Prostate gland (tissue), 2 donors: ENCODE measurements at places on chromosomes 3 and 15.
A peak's percentile ranks its signal among the peaks of the same experiment; 100 is the strongest.

GRCh38 chr3:42159706-42160472 is 68.7 kb downstream of the TRAK1 start:
- DNase-seq = peak; percentile 58

DNA sequence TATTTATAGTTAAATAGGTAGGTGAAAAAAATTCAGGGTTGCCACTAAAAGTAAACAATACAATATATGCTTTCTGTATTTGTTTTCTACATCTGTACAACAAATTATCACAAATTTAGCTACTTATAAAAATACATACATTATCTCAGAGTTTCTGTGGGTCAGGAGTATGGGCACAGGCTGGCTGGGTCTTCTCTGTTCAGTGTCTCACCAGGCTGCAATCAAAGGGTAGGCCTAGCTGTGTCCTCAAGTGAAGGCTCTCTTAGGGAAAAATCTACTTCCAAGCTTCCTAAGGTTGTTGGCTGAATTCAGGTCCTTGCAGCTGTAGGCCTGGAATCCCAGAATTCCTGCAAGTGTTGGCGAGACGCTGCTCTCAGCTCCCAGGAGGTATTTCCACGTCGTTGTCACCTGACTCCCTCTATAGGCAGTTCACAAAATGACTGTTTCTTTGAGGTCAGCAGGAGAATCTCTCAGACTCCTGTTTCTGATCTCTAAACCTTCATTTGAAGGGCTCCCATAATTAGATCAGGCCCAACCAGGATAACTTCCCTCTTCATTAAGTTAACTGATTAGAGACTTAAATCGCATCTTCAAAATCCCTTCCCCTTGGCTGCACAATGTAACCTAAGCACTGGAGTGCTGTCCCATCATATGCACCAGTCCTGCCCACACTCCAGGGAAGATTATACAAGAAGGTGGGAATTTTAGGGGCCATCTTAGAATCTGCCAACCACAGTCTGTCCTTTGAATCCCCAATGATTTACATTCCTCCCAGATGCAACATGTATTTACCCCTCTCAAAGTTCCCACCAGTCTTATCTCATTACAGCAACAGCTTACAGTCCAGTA is 296.6 kb downstream of the SUCLG2 start:
- no peak for DNase-seq

GRCh38 chr15:100914876-100915275 is 4.3 kb upstream of the LRRK1 start:
- DNase-seq = no peak

- DNase-seq = peak; percentile 80
Observed at GRCh38 chr15:31387479-31388118, 61.0 kb downstream of the KLF13 start.

DNA sequence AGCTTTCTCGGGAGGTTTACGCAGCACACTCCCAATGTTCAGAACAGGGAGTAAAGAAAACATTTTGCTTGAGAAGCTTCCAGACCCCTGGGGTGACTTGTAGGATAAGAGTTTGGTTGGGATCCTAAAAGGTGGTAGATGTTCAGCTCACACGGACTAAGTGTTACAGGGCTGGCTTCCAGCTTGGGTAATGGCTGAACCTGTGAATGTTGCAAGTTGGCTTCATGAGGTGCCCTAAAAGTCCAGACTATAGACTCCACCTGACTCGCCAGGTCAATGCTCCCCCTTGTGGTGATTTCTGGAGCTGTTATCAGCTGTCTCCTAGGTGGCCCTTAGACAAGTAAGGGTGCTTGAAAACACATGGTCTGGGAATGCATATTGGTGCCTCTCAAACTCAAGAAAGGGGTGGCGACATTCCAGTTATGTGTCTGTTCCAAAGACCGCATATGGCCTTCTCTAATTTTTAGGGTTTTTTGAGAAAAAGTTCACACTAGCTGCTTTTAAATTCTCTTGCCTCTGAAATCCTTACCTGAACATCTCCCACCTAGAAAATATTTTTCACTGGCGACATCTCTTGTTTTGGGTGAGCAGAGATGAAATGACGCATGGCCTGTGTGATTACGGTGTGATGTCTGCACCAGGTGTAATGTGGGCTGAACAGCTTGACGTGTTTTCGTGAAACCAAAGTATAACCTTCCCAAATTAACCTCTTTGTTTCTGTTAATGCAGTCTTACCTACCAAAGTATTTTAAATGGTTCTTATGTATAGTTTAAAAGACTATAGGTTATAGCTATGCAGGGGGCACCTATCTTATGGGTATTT is 175.7 kb upstream of the KBTBD8 start:
- DNase-seq = peak; percentile 70

DNA sequence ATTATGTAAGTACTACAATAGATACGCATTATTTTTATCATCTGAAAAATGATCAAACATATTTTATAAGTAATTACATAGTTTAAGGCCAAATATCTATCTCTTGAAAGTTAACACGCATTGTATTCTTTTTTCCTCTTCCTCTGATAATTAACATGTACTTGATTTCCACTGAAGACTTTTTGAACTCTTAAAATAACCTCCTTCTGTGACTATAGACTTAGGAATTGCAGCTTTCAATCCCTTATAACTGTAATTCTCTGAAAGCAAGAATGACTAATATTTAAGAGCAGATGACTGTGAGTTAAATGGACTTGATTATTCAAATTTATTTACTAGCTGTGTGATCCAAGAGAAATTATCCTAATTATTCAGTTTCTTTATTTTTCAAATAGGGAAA is 730.6 kb upstream of the NECTIN3 start:
- DNase-seq = no peak

GRCh38 chr3:104831071-104831470 is 535.6 kb upstream of the ALCAM start:
- no peak for DNase-seq

DNA sequence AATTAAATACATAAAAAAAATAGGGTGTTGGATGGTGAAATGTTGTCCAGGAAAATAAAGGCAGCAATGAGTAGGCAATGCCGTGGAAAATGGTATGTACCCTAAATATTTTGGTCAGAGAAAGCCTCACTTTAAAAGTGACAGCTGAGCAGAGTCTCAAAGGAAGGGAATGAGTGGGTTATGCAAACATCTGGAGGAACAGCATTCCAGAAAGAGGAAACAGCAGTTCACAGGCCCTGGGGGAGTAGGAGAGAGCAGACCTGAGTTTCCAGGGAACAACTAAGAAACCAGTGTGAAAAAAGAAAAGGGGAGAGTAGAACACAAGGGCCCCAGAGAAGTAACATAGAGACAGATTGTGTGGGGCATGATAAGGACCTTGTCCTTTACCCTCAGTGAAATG is 230.0 kb upstream of the CNTN3 start:
- DNase-seq = no peak

DNA sequence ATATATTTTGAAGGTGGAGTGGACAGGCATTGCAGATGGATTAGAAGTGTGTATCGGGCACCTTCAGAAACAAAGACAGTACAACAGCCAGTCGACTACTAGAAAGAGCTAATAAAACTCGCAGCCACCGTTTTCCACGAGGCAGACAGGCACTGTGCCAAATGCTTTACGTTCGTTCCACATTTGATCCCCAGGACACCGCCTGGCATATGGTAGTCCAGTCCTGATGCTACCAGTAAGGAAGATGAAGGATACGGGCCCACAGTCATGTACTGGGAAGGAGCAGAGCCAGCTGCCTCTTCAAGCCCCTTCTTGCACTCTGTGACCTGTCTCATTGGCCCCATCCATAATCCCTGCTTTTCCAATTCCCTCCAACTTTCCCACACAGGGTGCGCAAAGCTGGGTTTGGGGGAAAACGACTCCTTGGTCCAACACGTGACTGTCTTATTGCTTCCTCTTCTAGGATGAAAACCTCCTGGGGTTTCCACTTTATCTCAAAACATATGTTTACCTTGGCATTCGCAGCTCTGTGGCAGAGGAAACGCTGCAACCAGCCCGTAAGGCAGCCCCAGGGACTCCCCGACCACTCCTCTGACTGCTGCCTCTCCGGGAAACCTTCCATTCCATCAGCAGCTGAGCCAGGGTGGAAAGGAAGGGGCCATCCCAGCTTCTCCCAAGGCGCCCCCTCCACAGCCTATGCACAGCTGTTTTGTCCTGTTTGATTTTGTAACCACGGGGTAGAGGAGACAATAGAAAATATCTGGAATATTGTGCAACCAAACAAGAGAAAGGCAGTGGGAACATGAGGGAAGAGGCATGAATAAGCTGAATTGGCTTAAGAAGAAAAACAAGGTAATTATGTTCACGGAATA is 107.4 kb downstream of the ADAMTS17 start:
- no peak for DNase-seq

DNA sequence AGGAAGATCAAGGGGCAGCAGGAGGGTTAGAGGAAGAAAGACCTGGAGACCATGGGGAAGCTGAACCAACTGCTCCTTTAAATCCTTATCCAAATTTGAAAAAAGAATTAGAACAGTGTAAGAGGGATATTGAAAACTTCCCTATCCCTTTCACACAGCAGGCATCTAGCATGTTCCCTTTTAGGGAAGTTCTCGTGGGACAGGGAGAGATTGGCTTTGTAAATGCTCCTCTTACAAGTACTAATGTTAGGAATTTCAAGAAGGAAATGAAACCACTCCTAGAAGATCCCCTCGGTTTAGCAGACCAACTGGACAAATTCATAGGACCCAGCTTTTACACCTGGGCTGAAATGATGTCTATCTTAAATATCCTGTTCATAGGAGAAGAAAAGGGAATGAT is 41.5 kb downstream of the PPCDC start:
- DNase-seq = no peak

GRCh38 chr3:161081633-161082032 is 23.5 kb downstream of the B3GALNT1 start:
- DNase-seq = no peak
